Brain (organoid and tissue), 16 donors: ENCODE measurements at places on chromosomes 16 and 17. TPM values are rescaled to one million over a fixed set of nuclear protein-coding genes. Genes with fewer than 3 reads are reported as not detected.

DNA sequence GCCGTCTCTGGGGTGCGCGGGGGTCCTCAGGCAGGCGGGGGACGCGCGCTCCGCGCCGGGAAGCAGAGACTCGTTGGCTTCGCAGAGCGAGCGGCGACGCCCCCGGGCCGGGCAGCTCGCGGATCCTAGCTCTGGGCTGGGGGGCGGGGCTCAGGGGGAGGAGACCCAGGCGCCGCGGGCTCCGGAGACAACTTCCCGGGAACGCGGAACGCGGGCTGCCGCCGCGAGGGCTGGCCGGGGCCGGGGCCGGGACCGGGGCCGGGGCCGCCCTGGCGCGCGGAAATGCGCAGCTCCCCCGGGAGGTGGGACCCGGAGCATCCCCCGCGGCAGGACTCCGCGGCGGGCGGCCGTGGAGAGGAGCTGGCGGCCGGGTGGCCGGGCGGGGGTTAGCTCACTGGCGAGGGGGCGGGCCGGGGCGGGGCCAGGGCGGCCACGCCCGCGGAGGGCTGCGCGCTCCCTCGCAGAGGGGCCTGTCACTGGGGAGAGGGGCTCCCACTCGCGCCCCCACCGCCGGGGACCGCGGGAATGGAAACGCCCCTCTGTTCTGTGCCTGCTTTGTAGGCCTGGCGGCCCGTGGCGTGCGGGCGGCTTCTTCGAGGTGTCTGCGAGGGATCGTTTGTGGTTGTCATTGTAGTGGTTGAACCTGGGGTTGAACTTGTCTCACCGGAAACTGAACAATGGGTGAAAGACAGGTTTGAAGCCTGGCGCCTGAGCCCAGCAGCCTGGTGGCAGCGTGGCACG, at the start of gene GAS7:
Gene GAS7 (minus strand): TSS at position 98 of the 741 bp plus-strand sequence.
- DNase-seq, result peak; percentile 80

- DNase-seq, result no peak
These were observed 97.9 kb downstream of the HS3ST3B1 start for GRCh38 chr17:14398766-14399165.

GRCh38 chr17:82702231-82702927, 3.9 kb upstream of the RAB40B start:
- DNase-seq, result no peak

DNA sequence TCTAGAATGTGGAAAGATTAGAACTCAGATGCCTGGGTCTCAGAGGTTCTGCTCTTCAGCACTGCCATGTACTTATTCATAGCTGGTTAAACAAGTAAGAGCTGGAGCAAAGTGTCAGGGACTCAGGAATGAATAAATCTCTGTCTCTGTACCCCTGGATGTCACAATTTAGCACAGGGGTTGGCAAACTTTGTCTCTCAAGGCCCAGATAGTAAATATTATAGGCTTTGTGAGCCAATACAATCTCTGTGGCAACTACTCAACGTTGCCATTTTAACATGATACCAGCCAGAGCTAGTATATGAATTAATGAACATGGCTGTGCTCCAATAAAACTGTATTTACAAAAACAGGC, 220.3 kb upstream of the MON1B start:
- DNase-seq, result peak; percentile 23

DNA sequence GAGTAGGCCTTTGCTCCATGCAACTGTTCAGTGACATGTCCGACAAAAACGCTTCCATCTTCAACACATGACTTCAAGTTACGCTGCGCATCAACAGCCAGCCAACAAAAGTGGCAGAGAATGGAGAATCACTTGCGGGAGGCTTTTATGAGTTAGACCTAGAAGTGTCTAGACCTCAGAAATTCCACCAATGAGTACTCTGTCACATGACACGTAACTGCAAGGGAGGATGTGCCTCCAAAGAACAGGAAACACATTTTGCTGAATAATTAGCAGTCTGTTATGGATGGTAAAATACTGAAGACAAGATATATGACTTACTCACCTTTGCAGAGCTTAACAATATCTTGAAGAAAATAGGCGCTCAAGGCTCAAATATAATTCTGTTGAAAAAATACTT, 62.1 kb downstream of the MYO1D start:
- DNase-seq, result no peak

Gene EMP2
- 36.6 TPM for polyA plus RNA-seq

Gene TEX19
- polyA plus RNA-seq, result not detected

Gene NATD1
- 19.6 TPM for polyA plus RNA-seq

Gene ACSM5
- polyA plus RNA-seq, result 1.2 TPM

Gene C16orf96
- polyA plus RNA-seq, result 0.90 TPM

Gene SOCS7
- 35.3 TPM for polyA plus RNA-seq
